ENCODE measurements at places on chromosomes 4 and X. TPM values are rescaled to one million over a fixed set of nuclear protein-coding genes. Genes with fewer than 3 reads are reported as not detected.

- DNase-seq = no peak
- no peak overlapping the region for H3K27ac ChIP-seq
- H3K4me1 ChIP-seq = no peaks in the 10 kb centered on the region
- no peaks in the 10 kb centered on the region for H3K36me3 ChIP-seq
- no peaks in the 10 kb centered on the region for H3K27me3 ChIP-seq
Observed at GRCh38 chr4:88511236-88511635, 12.3 kb downstream of the PYURF start.

HS6ST2 gene
- total RNA-seq = 9.0 TPM

DNA sequence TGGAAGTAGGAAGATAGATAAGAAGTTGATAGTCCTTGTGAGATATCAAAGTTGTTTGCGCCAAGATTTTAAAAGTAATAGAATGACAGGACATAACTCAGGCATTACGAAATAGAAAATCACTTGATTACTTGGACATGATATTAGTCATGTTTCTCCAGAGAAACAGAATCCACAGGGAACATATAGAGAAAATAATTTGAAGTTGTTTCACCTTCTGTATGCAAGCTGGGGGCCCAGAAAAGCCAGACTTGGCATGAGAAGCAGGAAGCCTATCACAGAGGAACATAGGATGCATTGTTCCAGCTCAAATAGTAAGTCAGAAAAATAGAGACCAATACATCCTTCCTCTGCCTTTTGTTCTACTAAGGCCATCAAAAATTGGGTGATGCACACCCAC, 715.9 kb downstream of the TECRL start:
- H3K36me3 ChIP-seq = no peaks in the 10 kb centered on the region
- no peak for DNase-seq
- H3K27me3 ChIP-seq = no peaks in the 10 kb centered on the region
- H3K4me1 ChIP-seq = no peaks in the 10 kb centered on the region
- H3K4me3 ChIP-seq = no peak overlapping the region

- no peak overlapping the region for H3K27ac ChIP-seq
- no peak for DNase-seq
- no peak overlapping the region for H3K4me3 ChIP-seq
- H3K27me3 ChIP-seq = no peaks in the 10 kb centered on the region
- peaks cover 100% of the 10 kb centered on the region for H3K36me3 ChIP-seq
- no peaks in the 10 kb centered on the region for H3K4me1 ChIP-seq
Observed at GRCh38 chr4:3176367-3177229, 72.4 kb upstream of the MSANTD1 start.

DNA sequence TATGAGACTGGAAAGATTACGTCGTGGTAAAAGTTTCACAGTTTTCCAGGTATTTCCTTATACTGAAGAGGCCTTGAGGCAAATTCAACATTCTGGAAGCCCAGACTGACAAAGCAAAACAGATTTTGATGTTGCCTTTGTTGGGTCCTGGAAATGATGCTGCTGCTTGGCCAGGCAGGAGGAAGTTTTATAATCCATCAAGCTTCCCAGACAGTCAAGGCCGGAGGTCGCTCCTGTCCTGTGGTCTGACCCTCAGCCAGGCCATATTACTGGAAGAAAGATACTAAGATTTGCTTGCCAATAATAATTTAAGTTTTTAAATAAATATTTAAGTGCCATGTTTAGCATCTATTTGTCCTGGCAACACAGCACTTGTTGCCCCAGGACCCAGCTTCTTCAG, 63.4 kb downstream of the TAPT1 start:
- no peaks in the 10 kb centered on the region for H3K27me3 ChIP-seq
- H3K27ac ChIP-seq = no peak overlapping the region
- no peak for DNase-seq
- peaks cover 10% of the 10 kb centered on the region for H3K36me3 ChIP-seq
- H3K4me3 ChIP-seq = no peak overlapping the region

DNA sequence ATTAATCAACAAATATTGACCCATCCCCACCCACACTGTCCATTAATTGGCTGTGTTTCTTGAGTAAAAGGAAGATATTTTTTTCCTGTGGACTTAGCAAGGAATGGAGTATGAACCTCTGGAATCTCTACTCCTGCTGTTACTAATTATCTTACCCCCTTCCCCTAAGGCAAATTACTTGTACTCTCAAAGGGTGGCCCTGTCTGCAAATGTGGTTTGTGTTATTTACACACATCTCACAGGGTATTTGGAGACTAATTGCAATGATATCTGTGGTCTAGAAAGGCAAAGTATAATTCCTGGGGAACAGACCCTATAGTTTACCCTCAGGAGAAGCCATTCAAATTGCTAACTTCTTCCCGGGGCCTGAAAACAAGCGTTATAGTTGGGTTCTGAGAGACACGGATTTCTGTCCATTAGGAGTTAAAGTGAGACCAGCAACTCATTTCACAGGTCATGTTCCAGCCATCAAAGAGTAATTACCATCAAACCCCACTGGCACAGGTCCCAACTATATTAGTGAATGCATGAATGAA, 133.0 kb upstream of the RASGEF1B start:
- no peak overlapping the region for H3K4me3 ChIP-seq
- no peak overlapping the region for H3K27ac ChIP-seq
- H3K27me3 ChIP-seq = no peaks in the 10 kb centered on the region
- no peak for DNase-seq
- no peaks in the 10 kb centered on the region for H3K36me3 ChIP-seq

DNA sequence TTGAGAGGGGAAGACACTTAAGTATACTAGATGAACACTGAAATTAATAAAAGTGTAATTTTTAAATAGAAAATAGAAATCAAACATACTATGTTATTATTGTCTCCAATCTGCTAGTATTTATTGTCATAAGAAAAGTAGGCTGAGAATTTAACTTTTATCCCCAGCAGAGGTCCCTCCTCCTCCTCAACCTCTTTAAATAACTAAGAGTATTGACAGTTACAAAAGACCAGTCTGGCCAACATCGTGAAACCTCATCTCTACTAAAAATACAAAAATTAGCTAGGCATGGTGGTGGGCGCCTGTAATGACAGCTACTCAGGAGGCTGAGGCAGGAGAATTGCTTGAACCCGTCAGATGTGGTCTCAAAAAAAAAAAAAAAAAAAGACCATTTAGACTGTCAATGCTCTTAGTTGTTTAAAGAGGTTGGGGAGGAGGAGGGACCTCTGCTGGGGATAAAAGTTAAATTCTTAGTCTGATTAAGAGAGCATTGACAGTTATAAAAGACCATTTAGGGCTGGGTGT, 4.2 kb downstream of the SLC30A9 start:
- no peak for DNase-seq
- H3K4me1 ChIP-seq = peaks cover 26% of the 10 kb centered on the region
- peaks cover 10% of the 10 kb centered on the region for H3K36me3 ChIP-seq
- H3K27ac ChIP-seq = no peak overlapping the region

GRCh38 chr4:86613734-86614133, 19.6 kb downstream of the PTPN13 start:
- no peaks in the 10 kb centered on the region for H3K36me3 ChIP-seq
- H3K4me3 ChIP-seq = no peak overlapping the region
- DNase-seq = no peak
- H3K27ac ChIP-seq = no peak overlapping the region
- H3K27me3 ChIP-seq = no peaks in the 10 kb centered on the region

DNA sequence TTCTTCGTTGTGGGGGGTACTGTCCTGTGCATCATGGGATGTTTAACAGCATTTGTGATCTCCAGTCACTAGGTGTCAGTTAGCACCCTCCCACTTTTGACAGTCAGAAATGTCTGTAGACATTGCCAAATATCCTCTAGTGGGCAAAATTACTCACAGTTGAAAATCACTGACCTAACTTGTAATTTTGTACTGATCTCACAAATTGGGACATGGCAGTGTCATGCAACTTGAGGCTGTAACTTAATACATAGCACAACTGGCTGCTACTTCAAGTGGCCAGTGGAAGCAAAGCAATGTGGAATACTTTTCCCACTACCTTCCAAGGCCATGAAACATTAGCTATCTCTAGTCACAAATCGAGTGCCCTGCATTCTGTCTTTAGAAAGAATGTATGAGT, 23.2 kb upstream of the TSPAN7 start:
- no peak overlapping the region for H3K27ac ChIP-seq
- no peaks in the 10 kb centered on the region for H3K4me1 ChIP-seq

- no peaks in the 10 kb centered on the region for H3K27me3 ChIP-seq
- H3K4me3 ChIP-seq = no peak overlapping the region
- no peaks in the 10 kb centered on the region for H3K36me3 ChIP-seq
- H3K4me1 ChIP-seq = no peaks in the 10 kb centered on the region
Observed at GRCh38 chrX:50167366-50167765, 33.4 kb downstream of the AKAP4 start.

GPRASP3 gene
- total RNA-seq = 1.6 TPM

DNA sequence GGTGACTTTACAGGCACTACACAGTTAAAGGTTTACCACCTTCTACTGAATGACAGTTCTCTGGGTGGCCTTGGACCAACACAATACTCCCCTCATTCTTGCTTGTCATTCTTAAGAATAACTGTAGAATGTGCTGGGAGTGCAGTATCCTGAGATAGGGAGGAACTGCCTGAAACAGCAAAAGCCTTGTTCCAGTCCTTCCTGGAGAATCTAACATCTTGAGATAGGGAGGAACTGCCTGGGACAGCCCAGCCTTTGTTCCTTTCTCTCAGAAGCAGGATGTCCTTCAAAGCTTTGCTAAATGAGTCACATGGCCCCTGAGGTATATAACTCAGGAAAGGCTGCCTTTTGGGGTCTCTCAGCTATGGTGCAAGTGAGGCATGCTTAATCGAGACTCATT, 145.7 kb upstream of the MBNL3 start:
- H3K27me3 ChIP-seq = no peaks in the 10 kb centered on the region
- no peaks in the 10 kb centered on the region for H3K36me3 ChIP-seq
- no peaks in the 10 kb centered on the region for H3K4me1 ChIP-seq
- no peak overlapping the region for H3K4me3 ChIP-seq

DNA sequence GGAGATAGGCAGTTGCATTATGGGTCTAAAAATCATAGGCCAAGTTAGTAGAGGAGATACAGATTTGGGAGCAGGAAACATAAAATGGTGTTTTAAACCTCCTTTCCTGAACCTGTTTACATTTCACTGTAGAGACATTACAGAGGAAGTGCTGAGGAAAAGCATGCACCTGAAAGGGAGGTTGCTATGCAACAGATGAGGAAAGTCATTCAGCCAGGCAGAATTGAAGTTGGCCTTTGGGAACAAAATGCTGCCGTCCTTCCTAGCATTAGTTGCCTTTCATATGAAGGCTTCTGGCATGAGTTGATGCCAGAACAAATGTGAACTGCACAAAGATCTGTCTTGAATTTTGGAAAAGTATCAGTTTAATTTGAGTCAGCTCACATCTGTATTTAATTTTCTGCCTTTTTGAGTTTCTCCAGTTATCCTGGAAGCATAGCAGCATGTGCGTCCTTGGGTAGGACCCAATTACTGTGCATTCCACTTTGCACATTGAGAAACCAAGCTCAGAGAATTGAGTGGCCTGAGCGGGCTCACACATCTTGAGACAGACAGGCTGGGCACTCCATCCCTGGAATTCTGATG, 38.2 kb downstream of the MAGED1 start:
- H3K36me3 ChIP-seq = no peaks in the 10 kb centered on the region
- H3K27me3 ChIP-seq = no peaks in the 10 kb centered on the region
- DNase-seq = no peak
- H3K4me3 ChIP-seq = no peak overlapping the region

DNA sequence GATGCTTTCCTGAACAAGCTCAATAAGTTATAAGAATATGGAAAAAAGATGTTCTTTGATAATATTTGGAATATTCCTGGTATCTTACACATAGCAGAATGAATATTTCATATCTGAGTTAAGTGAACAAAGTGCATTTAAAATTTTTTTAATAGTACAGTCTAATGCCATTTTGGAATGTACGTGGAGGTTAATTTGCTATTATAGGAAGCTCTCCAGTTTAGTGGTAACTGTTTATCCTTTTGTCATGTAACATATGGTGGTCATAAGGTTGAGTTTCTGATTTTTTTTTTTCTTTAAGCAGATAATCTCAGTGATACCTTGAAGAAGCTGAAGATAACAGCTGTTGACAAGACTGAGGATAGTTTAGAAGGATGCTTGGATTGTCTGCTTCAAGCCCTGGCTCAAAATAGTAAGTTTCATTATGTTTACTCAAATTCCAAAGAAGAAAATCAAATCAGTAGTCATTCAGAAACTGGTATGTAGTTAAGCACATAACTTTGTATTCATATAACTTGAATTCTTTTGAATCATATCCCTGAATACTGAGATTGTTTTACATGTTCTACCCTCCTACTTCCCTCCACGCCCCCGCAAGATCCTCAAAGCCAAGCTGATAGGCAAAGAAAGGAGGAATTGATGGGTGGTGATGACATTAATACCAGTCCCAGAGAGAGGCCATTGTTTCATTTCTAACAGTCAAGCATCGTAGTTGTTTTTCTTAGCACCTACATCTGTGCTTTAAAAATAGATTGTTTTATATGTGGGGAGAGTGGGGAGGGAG, 32.1 kb downstream of the RAP1GDS1 start:
- peaks cover 4% of the 10 kb centered on the region for H3K4me1 ChIP-seq
- peaks cover 30% of the 10 kb centered on the region for H3K36me3 ChIP-seq
- no peak for DNase-seq
- H3K27ac ChIP-seq = no peak overlapping the region
- H3K27me3 ChIP-seq = no peaks in the 10 kb centered on the region

CLOCK gene
- total RNA-seq = 35.2 TPM

- H3K4me3 ChIP-seq = no peak overlapping the region
- H3K27ac ChIP-seq = no peak overlapping the region
Observed at GRCh38 chr4:10753336-10753735, 68.8 kb upstream of the CLNK start.

GLRA2 gene
- not detected for total RNA-seq

CENPE gene
- 11.8 TPM for total RNA-seq

- H3K4me3 ChIP-seq = no peak overlapping the region
- no peaks in the 10 kb centered on the region for H3K4me1 ChIP-seq
- no peaks in the 10 kb centered on the region for H3K27me3 ChIP-seq
- DNase-seq = no peak
Observed at GRCh38 chrX:18945483-18945882, 38.4 kb downstream of the PHKA2 start.

- no peak for DNase-seq
- peaks cover 8% of the 10 kb centered on the region for H3K4me1 ChIP-seq
- no peaks in the 10 kb centered on the region for H3K36me3 ChIP-seq
- H3K27ac ChIP-seq = peak within 1 kb of the TSS; percentile 86
- H3K27me3 ChIP-seq = no peaks in the 10 kb centered on the region
Observed at GRCh38 chr4:7939377-7940108, at the start of gene AFAP1. TSS of gene AFAP1 (minus strand) at chr4:7939861. CDS start at chr4:7872078, 67,783 bp downstream.

HSD17B11 gene
- 4.2 TPM for total RNA-seq

Data from esophagus squamous epithelium (tissue), 5 donors.